ENCODE measurements at places on chromosomes 16 and 17.

DNA sequence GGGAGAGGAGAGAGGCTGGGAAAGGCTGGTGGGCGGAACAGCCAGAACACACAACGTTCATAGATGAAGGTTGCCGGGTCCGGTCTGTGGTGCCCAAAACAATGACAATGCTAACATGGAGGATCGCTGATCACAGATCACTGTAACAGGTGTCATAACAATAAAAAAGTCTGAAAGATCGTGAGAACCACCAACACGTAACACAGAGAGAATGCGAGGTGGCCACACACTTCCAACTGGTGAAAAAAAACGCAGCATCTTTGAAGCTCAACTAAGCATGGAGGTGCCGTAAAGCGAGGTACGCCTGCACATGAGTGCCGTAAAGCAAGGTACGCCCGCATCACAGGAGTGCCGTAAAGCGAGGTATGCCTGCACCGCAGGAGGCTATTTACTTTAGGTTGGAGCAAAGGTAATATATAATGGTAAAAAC, 42.3 kb downstream of the ABR start:
- DNase-seq = no peak
- no peak overlapping the region for H3K27ac ChIP-seq
- H3K4me3 ChIP-seq = no peak overlapping the region
- no peaks in the 10 kb centered on the region for H3K4me1 ChIP-seq
- H3K27me3 ChIP-seq = no peaks in the 10 kb centered on the region
- H3K36me3 ChIP-seq = no peaks in the 10 kb centered on the region

- no peaks in the 10 kb centered on the region for H3K36me3 ChIP-seq
- H3K27me3 ChIP-seq = no peaks in the 10 kb centered on the region
- DNase-seq = no peak
- no peak overlapping the region for H3K4me3 ChIP-seq
- H3K27ac ChIP-seq = no peak overlapping the region
These were observed 193.8 kb downstream of the SNX29 start for GRCh38 chr16:12170103-12171040.

DNA sequence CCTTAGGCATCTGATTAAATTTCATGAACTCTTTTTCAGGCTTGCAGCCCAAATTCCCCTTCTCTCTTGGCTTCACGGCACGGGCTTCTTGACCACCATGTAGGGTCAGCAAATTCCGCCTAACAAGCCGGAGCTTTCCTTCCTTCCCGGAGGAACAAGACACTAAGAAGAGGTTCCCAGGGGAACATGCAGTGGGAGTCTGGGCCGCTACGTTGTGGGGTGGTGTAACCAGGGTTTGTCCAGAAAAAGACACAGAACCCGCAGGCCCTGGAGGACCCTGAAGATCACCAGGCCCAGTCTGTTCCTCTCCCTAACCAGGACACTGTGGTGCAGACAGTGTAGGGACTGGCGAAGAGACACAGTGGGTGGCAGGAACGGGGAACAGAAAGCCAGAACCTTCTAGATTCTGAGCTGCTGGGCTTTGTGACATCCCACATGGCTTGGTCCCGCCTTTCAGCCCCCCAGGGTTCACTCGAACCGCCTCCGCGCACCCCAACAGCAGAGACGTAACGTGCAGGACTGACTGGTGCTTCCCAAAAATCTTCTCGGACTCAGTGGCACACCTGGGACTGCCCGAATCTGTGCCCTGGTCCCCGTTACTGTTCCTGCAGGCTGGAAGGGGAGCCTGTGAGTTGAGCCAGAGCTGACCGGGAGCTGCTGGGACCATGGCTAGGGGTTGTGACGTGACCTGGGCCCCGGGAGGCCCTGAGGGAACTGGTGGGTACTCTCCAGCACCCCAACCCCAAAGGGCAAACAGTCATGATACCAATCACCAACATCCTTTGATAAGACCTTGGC, 55.2 kb downstream of the TBC1D16 start:
- no peaks in the 10 kb centered on the region for H3K4me1 ChIP-seq
- H3K27ac ChIP-seq = no peak overlapping the region
- no peak for DNase-seq
- no peak overlapping the region for H3K4me3 ChIP-seq
- no peaks in the 10 kb centered on the region for H3K36me3 ChIP-seq

DNA sequence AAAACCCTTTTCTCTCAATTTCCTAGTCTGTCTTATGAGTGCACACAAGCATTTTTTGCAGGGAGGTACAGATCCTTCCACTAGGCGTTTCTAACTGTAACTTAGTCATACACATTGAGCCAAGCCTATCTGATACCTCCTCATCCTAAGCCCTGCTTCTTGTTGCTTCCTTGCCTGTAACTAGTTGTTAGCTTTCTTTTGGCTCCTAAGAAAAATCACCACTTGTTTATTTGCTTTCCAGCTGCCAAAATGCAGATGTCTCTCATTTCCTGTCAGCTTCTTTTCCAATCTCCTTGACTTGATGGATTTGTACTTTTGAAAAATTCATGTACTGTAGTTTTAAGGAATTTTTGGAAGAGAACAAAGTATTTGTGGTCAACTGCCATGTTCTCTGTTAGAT, 73.7 kb downstream of the TNRC6C start:
- DNase-seq = no peak
- no peak overlapping the region for H3K4me3 ChIP-seq
- H3K27ac ChIP-seq = no peak overlapping the region

- no peak overlapping the region for H3K4me3 ChIP-seq
- no peak overlapping the region for H3K27ac ChIP-seq
- peaks cover 22% of the 10 kb centered on the region for H3K36me3 ChIP-seq
- no peaks in the 10 kb centered on the region for H3K27me3 ChIP-seq
- DNase-seq = no peak
These were observed 66.0 kb downstream of the CDK12 start for GRCh38 chr17:39527220-39527813.
